ENCODE measurements at places on chromosomes 3 and 15. TPM values are rescaled to one million over a fixed set of nuclear protein-coding genes. Genes with fewer than 3 reads are reported as not detected.
A peak's percentile ranks its signal among the peaks of the same experiment; 100 is the strongest.

The MST1R gene
- total RNA-seq: 218 TPM

The SRP14 gene
- total RNA-seq: 96.5 TPM

- no peak for DNase-seq
Observed at GRCh38 chr3:134665243-134665642, 14.4 kb upstream of the KY start.

- no peak for DNase-seq
Observed at GRCh38 chr3:136069933-136070332, 104.4 kb downstream of the PPP2R3A start.

DNA sequence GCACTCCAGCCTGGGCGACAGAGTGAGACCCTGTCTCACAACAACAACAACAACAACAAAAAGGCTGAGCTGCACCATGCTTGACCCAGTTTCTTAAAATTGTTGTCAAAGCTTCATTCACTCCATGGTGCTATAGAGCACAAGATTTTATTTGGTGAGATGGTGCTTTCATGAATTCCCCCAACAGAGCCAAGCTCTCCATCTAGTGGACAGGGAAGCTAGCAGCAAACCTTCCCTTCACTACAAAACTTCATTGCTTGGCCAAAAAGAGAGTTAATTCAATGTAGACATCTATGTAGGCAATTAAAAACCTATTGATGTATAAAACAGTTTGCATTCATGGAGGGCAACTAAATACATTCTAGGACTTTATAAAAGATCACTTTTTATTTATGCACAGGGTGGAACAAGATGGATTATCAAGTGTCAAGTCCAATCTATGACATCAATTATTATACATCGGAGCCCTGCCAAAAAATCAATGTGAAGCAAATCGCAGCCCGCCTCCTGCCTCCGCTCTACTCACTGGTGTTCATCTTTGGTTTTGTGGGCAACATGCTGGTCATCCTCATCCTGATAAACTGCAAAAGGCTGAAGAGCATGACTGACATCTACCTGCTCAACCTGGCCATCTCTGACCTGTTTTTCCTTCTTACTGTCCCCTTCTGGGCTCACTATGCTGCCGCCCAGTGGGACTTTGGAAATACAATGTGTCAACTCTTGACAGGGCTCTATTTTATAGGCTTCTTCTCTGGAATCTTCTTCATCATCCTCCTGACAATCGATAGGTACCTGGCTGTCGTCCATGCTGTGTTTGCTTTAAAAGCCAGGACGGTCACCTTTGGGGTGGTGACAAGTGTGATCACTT lies 2.0 kb downstream of the CCR5 start:
- peak; percentile 23 for DNase-seq

The GADL1 gene
- not detected for total RNA-seq

The PYGO1 gene
- total RNA-seq: 2.5 TPM

The SHC4 gene
- 1.2 TPM for total RNA-seq
